ENCODE measurements at places on chromosomes 3 and 15.

DNA sequence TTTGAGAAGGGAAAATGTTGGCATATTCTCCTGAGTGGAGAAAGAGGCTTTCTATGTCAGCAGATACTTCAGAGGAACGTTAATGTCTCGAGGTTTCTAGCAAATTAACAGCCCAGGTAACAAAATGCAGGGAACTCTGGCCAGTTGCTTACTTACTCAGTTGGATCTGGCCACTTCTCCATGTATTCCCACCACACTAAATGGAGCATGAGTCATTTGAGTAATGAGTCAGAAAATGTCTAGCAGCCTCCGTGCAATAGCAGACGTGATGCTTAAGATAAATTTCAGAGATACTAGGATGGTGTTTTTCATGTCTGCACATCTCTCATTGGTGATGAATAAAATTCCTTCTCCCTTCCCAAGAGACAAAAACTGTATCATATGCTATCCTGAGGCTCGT lies 671.5 kb downstream of the FHIT start:
- DNase-seq, result no peak

GRCh38 chr15:88491158-88491557 lies 23.6 kb downstream of the MRPS11 start:
- no peak for DNase-seq

- no peak for DNase-seq
Measured at GRCh38 chr3:123688241-123688747, 103.4 kb upstream of the HACD2 start.

DNA sequence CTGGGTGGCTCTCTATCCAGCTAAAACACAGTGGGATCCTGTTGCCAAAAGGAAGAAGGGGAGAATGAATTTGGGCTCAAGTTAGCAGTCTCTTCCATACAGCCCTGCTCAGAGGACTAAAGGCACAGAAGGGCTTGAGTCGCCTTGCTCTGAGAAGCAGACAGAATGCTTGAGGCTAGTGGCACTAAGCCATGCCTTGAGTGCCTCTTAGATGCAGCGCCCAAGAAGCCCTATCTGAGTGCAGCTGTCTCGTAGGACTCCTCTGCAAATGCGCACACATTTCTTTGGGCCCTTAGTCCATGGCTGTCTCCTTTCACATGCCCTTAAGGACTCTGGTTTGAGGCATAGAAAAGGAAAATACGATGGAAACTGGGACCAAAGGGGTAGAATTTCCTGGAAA lies 211.3 kb upstream of the CHRM5 start:
- no peak for DNase-seq
